Activated CD4-positive, alpha-beta T cell treated with anti-CD3 and anti-CD28 coated beads, Interleukin-2, Interleukin-4, amounts not matched to agents 100 ng/mL and 50 ng/mL, durations not matched to agents 16 hours and 8 hours (primary cell): ENCODE measurements at places on chromosomes 3 and 15.

DNA sequence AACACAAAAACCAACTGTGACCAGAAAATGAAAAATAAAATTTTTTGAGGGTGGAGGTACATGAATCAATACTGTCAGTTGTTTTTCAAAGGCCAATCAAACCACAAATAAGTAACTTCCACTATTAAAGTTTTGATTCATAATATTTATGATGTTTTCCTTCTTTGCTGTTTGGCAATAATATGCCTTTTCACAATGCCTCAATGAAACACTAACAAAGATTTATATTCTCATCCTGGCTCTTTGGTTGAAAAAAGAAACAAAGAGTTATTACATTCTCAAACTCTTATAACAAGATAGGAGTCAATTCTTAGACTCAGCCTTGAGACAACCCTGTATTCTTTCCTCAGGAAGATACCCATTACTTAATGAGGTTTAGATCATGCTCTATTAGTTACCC lies 63.1 kb downstream of the C3orf70 start:
- no peak for DNase-seq

DNA sequence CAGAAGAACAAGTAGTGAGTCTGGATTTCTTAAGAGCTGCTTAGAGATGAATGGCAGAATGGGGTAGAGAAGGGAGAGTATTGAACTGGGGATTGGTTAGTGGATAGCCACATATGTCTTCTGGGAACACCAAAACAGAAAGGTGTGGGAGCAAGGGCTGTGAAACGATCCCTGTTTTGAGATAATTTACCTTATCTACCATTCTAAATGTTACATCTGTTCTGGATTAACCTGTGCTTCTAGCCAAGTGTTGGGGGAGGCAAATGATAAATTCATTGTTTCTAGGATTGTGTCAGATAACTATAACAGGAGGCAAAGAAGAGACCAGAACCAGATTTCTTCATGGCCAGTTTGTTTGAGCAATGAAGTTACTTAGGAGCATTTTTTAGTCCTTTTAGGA lies 8.4 kb downstream of the NR1D2 start:
- DNase-seq, result no peak

GRCh38 chr3:13716540-13717221 lies 163.2 kb downstream of the WNT7A start:
- no peak for DNase-seq

GRCh38 chr3:191412759-191413158 lies 48.2 kb upstream of the PYDC2 start:
- no peak for DNase-seq

DNA sequence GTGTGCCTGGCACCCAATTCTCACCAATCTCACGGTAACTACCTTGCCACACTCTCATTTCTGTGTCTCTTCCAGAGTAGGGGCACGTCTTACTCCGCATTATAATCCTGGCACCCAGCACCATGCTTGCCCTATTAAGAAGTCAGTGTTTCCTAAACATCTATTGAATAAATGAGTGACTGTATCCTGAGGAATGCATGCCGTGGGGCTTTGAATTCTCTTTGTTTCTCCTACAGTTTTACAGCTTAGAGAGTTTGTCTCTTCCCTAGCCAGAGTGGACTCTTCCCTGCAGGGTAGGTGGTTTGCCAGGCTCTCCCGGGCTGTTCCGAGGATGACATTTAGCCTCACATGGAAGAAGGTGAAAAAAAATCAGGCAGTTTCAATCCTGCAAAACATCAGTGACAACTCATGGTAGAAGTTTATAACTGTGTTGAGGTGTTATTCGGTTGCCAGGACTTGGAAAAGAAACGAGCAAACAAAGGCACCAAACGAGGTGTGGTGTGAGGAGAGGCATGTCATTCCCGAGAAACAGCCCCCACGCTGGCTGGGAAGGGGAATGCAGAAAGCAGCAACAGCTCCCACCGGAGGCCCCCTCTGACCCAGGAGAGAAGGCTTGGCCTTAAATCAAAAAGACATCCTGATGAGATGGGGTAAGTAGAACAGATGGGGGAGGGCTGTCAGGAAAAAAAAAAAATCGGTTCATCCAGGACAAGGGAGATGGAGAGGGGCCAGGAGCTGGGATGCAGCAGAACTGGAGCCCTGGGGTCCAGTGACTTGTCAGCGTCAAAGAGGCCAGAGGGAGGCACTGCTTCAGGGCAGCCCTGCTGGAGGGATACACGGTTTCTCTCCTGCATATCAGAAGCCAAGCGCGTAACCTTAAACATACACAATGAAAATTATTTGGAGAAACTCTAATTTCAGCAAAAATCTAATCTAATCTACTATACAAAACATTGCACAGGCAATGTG lies 168.4 kb upstream of the ARRDC4 start:
- no peak for DNase-seq
